ENCODE measurements at places on chromosomes 12 and 14. TPM values are rescaled to one million over a fixed set of nuclear protein-coding genes. Genes with fewer than 3 reads are reported as not detected.

The KRT6C gene
- total RNA-seq: 0.31 TPM

- no peaks in the 10 kb centered on the region for H3K36me3 ChIP-seq
- H3K4me1 ChIP-seq: peaks cover 17% of the 10 kb centered on the region
- H3K27me3 ChIP-seq: no peaks in the 10 kb centered on the region
- H3K4me3 ChIP-seq: no peak overlapping the region
Observed at GRCh38 chr12:115357681-115358080, 673.7 kb upstream of the TBX3 start.

GRCh38 chr12:85273381-85274314, 6.4 kb upstream of the ALX1 start:
- H3K4me1 ChIP-seq: peaks cover 5% of the 10 kb centered on the region
- no peak overlapping the region for H3K27ac ChIP-seq
- DNase-seq: no peak
- H3K4me3 ChIP-seq: no peak overlapping the region

DNA sequence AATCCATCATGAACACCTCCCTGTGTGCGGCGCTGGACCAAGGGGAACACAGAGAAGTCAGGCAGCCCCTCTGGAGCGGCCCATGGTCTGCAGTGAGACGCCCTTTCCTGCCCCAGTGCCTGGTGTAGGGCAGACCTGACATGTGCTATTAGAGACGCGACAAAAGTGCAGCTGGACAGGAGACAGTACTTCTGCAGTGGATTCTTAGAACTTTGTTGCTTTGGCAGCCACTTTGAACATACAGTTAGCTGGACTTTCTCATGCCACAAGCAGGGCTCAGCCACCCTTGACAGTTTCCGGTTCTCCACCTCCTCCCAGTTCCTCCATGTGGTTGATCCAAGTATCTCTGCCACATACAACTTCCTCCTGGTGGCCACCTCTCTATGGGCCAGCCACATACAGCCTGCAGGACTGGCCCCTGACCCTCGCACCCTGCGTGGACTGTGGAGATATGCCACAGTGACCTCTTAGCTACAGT, 45.9 kb downstream of the LGMN start:
- H3K4me3 ChIP-seq: no peak overlapping the region
- no peak for DNase-seq
- H3K27ac ChIP-seq: no peak overlapping the region
- H3K27me3 ChIP-seq: peaks cover 9% of the 10 kb centered on the region

- peaks cover 3% of the 10 kb centered on the region for H3K27me3 ChIP-seq
- H3K4me3 ChIP-seq: no peak overlapping the region
- H3K4me1 ChIP-seq: peaks cover 8% of the 10 kb centered on the region
- no peak overlapping the region for H3K27ac ChIP-seq
- H3K36me3 ChIP-seq: no peaks in the 10 kb centered on the region
- no peak for DNase-seq
Observed at GRCh38 chr12:49933796-49934195, 16.7 kb upstream of the AQP2 start.

DNA sequence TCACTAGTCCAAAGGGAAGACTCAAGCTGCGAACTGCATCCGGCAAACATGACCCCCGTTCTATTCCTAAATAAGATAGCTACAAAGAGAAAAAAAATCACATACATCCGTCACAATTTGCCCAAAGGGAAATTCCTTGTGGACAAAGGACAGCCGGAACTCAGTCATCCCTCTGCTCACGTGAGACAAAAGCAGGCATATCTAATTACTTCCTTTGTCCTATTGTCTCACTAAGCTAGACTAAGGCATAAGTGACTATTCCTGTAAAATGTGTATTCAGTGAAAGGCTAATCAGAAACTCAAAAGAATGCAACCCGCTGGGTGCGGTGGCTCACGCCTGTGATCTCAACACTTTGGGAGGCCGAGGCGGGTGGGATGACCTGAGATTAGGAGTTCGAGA, 27.2 kb upstream of the NINJ2 start:
- no peaks in the 10 kb centered on the region for H3K27me3 ChIP-seq
- no peak overlapping the region for H3K4me3 ChIP-seq
- DNase-seq: no peak
- no peaks in the 10 kb centered on the region for H3K4me1 ChIP-seq
- peaks cover 4% of the 10 kb centered on the region for H3K36me3 ChIP-seq

The TMTC3 gene
- 34.1 TPM for total RNA-seq

The SOX5 gene
- 32.8 TPM for total RNA-seq

The PTPN11 gene
- 78.9 TPM for total RNA-seq

DNA sequence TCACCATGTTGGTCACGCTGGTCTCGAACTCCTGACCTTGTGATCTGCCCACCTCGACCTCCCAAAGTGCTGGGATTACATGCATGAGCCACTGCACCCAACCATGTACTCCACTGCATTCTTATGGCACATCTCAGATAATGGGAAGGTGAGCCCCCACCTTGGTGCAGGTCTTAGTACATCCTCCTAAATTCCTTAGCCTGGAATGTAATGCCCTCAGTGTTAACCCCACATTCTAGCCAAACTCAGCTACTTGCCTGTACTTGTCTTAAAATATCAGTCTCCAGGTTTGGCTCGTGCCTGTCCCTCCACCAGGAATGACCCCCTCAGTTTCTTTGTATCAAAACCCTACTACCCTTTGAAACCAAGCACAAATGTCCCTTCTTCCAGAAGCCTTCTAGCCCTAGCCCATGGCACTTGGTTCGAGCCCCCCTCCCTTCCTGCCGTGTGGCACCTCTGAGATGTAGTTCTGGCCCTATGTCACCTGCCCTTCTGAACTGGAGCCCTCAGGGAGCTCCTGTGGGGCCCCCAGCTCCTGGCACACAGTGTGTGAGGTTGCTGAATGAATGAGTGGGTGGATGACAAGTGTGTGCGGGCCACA, 8.4 kb downstream of the KCNH3 start:
- no peak overlapping the region for H3K4me3 ChIP-seq
- H3K36me3 ChIP-seq: no peaks in the 10 kb centered on the region
- H3K4me1 ChIP-seq: no peaks in the 10 kb centered on the region
- H3K27me3 ChIP-seq: peaks cover 77% of the 10 kb centered on the region
- DNase-seq: no peak

- H3K27ac ChIP-seq: no peak overlapping the region
- H3K4me1 ChIP-seq: peaks cover 11% of the 10 kb centered on the region
- H3K4me3 ChIP-seq: no peak overlapping the region
- no peaks in the 10 kb centered on the region for H3K27me3 ChIP-seq
Observed at GRCh38 chr12:91991399-91992187, 154.1 kb downstream of the BTG1 start.

Data from type B pancreatic cell (in vitro differentiated cells).